Germinal center (tissue), 1 donor: ENCODE measurements at places on chromosomes 2 and 18.

GRCh38 chr18:61662726-61663125 is 230.1 kb downstream of the RNF152 start:
- no peak for DNase-seq

- no peak for DNase-seq
Observed at GRCh38 chr2:161208527-161209139, 48.4 kb downstream of the TANK start.

DNA sequence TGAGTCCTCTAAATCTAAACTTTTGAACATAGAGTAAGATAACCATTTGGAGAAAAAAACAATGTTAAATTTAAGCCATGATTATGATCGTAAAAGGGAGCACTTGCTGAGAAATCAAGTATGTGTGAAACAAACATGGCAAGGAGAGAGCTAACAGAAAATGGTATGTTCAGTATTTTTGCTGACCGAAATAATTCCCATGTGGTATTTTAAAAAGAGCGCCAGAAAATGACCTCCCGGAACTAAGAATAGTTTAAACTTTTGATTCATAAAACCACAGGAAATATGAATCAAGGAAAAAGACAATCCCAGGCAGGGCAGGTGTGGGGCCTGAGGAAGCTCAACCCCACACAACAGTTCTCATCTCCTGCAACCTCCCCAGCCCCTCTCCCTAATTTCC is 74.2 kb downstream of the DOCK10 start:
- no peak for DNase-seq

- DNase-seq, result no peak
Observed at GRCh38 chr2:226773291-226773690, 26.3 kb downstream of the IRS1 start.

DNA sequence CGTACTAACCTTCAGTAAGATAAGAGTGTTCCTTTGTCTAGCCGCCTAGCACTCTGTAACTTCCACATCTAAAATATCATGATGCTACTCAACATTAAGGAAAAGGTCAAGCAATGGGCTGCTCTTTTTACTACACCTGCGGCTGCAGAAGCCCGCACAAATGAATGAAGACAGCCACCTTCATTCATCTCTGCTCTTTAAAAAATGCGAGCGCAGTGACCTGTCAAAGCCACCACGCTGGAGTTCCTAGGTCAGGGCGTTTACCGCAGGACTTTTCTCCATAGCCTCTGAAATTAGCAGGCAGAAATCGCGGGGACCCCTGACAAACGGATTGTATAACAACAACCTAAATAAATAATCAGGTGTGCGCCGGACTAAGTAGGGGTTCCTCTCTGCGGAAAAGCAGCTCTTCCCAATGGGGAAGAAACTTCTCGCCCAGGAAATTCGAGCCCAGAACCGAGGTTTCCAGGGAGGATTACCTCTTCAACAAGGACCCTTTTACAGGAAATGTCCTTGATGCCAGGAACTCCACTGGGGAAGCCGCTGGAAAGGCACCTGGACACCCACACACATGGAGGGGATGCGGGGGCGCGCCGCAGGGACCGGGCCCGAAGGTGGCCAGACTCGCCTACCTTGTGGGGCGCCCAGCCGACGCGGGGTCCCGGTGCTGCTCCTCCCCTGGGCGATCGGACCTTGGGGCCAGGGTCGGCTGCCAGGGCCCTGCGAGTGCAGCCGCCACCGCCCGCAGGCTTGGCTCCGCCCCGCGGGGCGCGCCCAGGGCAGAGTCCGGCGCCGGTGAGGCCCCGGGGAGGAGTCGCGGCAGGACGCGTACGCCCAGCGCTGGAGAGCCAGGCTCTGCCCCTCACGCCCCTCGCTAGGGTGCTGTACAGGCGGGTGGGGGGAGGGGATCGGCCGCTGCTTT is at the start of gene CCDC68:
CCDC68 (minus strand) TSS at position 758 of the 922 bp plus-strand sequence. CDS start 16,670 bp downstream, outside the sequence.
- no peak for DNase-seq

GRCh38 chr2:199485732-199486335 is 28.1 kb upstream of the SATB2 start:
- no peak for DNase-seq

- DNase-seq, result no peak
Observed at GRCh38 chr18:52313213-52313612, 26.8 kb upstream of the DCC start.

DNA sequence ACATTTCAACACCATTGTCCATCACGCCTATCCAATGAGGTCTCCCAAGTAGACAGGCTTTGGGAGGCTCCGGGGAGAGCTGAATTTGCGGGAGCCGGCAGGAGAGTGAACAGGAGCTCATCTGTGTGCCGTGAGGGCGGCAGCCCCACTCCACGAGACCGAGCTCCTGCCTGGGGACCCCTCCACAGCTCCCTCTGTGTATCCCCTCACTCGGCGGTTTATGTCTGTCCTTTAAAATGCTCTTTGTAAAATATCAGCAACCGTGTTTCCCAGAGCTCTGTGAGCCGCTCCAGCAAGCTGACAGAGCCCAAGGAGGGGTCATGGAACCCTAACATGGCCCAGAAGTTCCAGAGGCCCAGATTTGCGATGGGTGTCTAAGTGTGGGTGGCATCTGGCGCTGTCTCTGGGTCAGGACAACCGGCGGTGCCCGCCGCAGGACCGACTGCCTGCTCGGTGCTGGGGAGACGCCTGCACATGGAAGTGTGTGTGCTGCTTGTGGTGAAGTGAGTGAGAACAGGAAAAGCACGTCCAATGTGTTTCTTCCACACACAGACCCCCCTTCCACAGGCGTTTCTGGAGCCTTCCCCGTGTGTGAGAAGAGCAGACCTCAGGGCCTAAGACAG is 34.8 kb downstream of the SLC66A2 start:
- DNase-seq, result no peak

DNA sequence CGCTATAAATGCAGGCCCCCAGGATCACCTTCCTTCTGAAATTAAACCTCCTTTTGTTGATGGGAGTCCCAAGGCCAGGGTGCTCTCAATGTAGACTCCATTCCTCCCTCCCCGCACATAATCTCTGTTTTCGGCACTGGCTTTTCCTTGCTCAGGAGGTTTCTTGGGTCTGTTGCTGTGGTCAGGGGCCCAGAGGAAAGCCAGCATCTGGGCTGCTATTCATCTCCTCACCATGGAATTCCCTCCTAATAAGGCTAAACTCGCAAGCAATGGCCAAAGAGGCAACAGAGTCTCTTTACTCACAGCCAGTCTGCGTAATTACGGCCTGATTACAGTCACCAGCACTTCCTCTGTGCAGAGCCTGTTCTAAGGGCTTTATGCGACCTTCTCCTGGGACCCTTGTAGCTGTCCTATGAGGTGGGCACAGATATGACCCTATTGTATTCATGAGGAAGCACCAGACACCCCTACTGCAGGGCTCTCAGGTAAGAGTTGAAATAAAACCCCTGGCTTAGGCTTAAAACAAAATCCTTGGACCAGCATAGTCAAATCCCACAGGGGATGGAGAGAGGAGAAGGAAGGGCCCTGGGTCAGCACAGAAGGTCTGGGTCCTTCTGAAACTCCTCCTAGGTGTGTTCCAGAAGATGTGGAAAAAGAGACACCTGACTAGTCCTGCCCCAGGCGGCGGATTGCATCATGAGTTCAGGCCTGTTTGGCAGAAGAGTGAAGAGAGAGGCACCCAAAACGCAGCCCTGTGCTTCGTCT is 105.0 kb upstream of the SH3BP4 start:
- no peak for DNase-seq

GRCh38 chr2:239781454-239781853 is 243.7 kb downstream of the NDUFA10 start:
- no peak for DNase-seq

DNA sequence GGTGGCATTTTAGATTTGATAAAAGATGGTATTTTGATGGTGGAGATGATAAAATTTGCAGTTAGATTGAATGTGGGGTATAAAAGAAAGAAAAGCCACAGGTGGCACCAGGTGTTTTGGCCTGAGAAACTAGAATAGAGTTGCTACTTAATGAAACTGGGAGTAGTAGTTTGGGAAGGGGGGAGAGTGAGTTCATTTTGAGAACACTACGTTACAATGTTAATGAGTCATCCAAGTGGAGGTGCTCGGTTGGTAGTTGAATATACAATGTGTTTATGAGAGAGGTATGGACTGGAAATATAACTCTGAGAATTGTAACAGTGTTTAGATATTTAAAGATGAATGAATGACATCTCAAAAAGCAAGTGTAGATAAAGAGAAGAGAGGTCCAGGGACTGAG is 26.4 kb downstream of the EPG5 start:
- no peak for DNase-seq

GRCh38 chr2:182404975-182405561 is 21.8 kb downstream of the PDE1A start:
- no peak for DNase-seq

GRCh38 chr2:180322781-180323180 is 315.7 kb upstream of the CWC22 start:
- no peak for DNase-seq

DNA sequence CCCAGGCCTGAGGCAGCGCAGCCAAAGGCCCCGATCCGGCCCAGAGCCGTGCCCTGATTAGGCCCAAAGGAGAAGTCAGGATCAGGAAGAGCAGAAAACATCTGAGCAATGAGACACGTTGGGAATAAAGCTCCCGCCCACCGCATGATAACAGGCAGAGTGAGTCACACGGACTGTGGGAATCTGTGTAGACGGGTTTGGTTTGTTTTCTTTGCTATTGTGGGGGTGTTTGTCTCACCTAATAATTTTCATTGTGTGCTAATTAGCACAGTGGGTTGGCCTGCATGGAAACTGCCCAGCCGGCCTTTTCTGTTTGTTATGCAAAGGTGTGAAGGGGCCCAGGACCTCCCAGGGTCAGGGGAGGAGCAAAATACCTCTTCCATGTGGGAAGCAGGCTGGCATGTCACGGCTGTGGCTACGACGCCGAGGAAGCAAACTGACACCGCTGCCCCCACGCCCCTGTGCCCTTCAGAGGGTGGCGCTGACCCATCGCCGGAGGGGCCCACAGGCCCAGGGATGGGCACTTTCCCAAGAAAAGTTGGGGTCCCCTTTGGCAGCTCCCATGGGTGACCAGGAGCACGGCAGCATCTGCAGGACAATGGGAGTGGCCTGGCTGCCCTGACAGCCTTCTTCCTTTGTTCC is 68.4 kb upstream of the CTDP1 start:
- DNase-seq, result no peak

- DNase-seq, result no peak
Observed at GRCh38 chr2:163343316-163343715, 392.5 kb downstream of the FIGN start.

DNA sequence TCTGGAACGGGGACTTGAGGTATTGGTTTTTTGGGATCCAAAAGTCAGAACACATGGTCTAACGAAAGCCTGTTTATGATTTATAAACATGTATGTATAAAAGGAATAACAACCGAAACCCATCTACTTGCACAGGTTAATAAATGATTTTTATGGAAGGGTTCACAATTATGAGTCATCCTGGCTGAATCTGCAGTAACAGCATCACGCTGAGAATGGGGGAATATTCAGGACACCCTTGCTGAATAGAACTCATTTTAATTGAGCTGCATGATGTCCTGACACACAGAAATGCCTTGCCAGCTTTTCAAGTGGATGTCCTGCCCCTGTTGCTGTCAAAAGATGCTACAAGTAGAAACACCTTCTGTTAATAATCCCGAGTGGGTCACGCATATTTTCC is 54.7 kb upstream of the TGFA start:
- no peak for DNase-seq

DNA sequence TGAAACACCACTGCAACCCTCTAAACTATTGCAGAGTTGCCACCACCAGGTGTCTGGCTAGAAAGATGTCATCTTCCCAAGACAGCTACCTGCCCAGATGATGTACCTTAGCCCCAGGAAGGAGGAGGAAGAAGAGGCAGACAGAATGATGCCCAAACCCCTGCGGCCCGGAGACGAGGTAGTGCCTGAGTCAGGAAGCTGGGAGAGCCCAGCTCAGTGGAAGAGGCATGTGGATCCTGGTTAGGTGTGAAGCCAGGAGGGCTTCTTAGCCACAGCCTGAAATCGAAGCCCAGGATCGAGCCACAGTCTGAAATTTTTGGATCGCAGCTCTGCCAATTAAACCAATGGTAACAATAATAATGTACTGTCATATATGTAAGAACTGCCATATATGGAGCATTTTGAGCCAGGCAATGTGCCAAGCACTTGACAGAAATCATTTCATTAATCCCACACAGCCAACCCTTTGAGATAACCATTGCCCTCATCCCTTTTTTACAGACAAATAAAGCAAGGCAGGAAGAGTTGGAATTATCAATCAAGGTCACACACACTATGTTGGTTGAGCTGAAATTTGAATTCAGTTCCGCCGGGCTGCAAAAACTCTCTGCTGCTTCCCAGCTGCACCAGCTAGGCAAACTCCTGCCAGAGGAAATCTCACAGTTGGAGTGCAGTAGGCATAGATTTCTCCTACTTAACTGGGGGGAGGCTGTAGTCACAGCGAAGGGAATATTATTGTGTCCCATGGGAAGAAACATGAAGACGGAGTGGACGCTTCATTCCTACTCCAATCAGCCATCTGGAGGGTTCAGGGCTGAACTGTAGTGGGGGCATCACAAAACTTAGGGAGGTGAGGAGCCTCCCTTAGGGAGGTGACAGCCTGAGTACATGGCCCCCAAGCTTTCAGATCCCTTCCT is 19.4 kb upstream of the CYP1B1 start:
- DNase-seq, result no peak

DNA sequence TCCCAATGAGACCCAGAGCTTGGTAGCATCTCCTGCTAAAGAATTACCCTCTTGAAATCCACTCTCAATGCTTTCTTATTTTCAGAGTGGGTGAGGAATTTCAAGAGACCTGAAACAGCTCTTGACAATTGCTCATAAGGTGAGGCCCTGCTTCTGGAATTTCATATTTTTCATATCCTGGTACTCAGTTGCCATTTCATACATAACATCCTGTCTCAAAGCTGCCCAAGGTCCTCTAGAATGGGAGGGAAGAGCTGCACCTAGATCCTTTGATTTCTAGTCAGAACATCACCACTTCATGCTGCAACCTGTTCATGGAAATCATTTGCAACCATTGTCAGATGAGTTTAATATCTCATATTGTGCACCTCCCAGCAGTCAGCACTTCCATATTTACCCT is 404.8 kb upstream of the GALNT5 start:
- DNase-seq, result no peak

GRCh38 chr2:150647943-150648342 is 160.5 kb upstream of the RND3 start:
- DNase-seq, result no peak

GRCh38 chr2:47007223-47007825 is 91.7 kb upstream of the MCFD2 start:
- no peak for DNase-seq

DNA sequence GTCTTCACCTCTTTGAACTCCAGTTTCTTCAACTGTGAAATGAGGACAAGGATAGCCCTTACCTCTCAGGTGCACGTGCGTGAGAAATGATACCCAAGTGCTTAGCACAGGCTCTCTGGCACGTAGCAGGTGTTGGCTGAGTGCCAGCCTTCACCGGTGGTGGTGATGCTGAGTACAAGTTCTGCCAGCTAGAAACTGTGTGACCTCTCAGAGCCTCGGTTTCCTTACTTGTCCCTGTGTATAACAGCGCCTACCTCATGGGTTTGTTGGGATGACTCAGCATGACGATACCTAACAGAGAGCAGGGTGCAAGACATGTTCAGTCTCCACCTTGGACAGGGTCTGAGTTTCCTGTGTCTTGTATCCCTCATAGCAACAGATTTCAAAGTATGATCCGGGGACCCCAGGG is 205.1 kb downstream of the TNS1 start:
- no peak for DNase-seq

GRCh38 chr2:175383286-175383685 is 201.8 kb upstream of the ATP5MC3 start:
- DNase-seq, result no peak
